Urothelium cell line (cell line): ENCODE measurements at places on chromosomes 2 and 18.

- DNase-seq, result no peak
Measured at GRCh38 chr2:85709401-85709811, 15.2 kb downstream of the GNLY start.

- DNase-seq, result peak; percentile 43
Measured at GRCh38 chr2:63692002-63692606, 103.3 kb downstream of the MDH1 start.

DNA sequence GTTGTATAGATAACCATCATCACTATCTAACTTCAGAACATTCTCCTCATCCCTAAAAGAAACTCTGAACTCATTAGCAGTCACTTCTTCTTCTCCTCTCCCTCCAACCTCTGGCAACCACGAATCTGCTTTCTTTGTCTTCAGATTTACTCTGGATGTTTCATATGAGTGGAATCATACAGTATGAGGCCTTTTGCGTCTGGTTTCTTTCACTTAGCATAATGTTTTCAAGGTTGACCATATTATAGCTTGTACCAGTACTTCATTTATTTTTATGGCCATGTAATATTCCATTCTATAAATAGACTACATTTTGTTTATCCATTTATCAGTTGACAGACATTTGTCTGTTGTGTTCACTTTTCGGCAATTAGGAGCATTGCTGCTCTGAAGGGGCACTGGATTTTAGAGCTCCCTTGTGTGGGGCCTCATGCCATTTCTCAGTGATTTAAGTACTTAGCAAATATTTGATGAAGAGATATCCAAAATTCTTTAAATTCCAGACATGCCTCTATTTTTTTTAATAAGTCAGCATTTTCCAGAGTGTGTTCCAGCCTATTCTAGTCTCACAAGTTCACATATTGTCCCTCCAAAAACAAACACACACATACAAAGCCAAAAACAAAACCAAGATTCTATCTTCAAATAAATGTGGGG is 22.5 kb upstream of the MAP3K20 start:
- DNase-seq, result peak; percentile 30

- no peak for DNase-seq
Measured at GRCh38 chr2:75253526-75253925, 54.2 kb upstream of the TACR1 start.
